ENCODE measurements at places on chromosomes 3 and 15.

- DNase-seq = no peak
Observed at GRCh38 chr15:37744521-37744920, 189.9 kb upstream of the TMCO5A start.

GRCh38 chr15:69357773-69358771 is 56.1 kb upstream of the KIF23 start:
- no peak for DNase-seq

- DNase-seq = no peak
Observed at GRCh38 chr3:128504963-128505730, 12.1 kb upstream of the GATA2 start.

GRCh38 chr15:38873158-38873557 is 308.5 kb upstream of the RASGRP1 start:
- DNase-seq = no peak

DNA sequence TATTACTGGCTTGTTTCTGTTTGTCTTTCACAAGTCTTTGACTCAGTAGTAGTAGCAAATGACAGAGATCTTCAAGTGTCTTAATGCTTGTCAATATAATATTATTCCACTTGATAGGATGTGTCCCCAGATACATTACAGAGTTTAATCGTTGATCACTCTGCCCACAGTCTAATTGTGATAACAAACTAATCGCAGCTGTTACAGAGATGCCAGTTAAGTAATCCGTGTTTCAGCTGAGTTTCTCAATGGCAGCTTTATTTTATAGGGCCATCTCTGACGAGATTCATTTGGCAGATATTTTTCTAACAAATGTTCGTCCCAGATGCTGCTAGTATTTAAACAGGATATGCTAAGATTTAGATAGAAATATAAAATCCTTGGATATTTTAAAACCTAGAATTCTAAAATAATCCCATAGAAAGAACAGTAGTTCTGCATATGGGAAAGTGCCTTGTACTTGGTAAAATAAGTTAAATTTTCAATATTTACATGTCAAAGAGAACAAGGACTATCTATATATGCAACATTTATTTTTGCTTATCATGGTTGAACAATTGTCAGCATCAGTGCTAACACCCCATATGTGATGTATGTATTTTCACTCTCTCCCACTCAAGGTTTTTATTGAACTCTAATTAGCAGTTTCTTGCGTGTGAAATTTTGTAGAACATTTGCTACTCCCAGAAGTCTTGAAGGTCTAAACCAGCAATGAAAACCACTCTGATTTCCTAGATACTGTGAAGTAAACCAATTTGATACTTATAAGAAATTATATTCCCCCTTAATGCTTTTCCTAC is 185.5 kb downstream of the MBNL1 start:
- no peak for DNase-seq

- no peak for DNase-seq
Observed at GRCh38 chr3:134090031-134090430, 60.3 kb upstream of the SLCO2A1 start.

All from NCI-H774 (cell line).